Effector memory CD4-positive, alpha-beta T cell (primary cell): ENCODE measurements at places on chromosomes 1 and 21.

GRCh38 chr1:29196863-29197589 is 15.3 kb upstream of the SRSF4 start:
- no peak for DNase-seq

- DNase-seq, result no peak
These were observed 9.1 kb upstream of the AADACL4 start for GRCh38 chr1:12634696-12635202.

- no peak for DNase-seq
These were observed 421.2 kb upstream of the DAB1 start for GRCh38 chr1:57845041-57845440.

DNA sequence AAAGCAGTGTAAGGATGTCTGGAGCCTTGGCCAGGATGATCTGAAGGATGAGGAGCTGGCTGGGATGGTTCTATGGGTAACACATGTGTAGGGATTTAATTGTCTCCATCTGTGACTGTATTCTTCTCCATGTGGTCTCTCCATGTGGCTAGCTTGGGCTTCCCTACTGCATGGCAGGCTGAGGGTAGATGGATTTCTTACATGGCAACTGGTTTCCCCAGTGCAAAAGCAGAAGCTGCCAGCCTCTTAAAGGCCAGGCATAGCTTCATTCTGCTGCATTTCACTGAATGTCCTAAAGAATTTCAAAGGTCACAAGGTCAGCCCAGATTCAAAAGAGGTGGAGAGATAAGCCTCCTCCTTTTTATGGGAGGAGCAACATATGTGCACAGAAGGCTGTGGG is 61.7 kb downstream of the XCL2 start:
- DNase-seq, result no peak

DNA sequence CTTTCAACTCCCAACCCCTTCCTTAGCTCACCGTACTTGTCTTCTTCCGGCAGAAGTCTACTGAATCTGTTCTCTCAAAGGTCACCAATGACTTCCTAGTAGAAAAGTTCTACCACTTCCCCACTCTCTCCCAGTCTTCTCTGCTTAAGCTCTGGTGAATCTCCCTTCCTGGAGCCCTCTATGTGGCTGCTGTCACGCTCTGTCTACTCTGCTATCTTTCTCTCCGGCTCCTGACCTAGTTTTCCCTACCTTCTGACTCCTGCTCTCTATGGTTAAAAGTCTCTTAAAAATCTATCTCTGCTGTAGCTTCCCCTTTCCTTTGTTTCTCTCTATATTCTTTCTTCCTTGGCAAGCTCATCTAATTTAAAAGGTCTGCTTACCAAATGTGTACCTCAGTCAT is 350.1 kb upstream of the GREM2 start:
- no peak for DNase-seq

DNA sequence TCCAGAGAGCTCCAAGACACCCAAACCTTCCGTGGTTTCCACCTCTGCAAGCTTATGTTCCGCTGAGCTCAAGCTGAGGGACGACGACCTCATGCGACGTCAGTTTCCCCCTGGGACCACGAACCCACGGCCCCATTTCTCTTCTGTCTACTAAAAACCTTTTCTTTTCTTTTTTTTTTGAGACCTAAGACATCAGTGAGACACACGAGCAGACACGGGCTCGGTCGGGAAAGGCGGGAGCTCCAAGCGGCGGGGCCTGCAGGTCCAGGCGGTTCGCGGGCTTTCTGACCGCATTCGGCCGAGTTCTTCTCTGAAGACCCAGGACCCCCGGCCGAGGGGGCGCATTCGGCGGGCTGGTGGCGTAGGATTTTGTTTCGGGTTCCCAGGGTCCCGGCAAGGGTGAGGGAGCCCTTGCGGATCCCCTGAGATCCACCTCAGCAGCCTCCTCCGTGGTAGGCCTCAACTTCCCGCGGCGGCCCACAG is 402 bp downstream of the C21orf58 start:
- no peak for DNase-seq

- no peak for DNase-seq
These were observed 62.7 kb downstream of the ZNF684 start for GRCh38 chr1:40594187-40594531.

DNA sequence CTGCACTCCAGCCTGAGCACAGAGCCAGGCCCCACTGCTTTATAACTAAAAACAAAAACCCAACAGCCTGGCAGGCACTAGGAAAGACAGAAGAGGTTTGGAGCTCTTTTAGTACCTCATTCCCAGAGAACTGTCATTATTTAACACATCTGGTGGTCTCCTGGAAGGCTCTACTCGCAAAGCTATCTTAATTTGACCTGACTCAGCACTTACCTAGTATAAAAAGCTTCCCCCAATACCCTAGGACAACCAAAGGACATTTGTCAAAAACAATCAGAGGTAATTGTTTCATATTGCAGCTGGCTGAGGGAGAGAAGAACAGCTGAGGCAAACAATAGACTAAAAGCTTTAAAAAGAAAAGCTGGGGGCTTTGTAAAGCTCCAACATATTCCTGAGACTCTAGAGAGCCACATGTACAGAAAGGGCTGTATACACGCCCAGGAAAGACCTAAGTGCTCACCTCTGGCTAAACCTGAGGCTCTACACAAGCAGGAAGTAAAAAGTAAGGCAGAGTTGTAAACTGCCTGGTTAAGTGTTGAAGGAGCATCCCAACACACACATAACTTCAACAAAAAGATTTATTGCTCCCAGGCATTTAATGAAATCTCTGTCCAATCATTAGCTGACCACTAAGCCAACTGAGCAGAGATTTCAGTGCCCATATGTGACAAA is 25.0 kb downstream of the ZNF644 start:
- no peak for DNase-seq

GRCh38 chr1:54791880-54792522 is 9.1 kb downstream of the TTC22 start:
- DNase-seq, result no peak

GRCh38 chr1:78284354-78284753 is 206.4 kb upstream of the PTGFR start:
- DNase-seq, result no peak

GRCh38 chr1:238242181-238242580 is 351.5 kb upstream of the ZP4 start:
- DNase-seq, result no peak

DNA sequence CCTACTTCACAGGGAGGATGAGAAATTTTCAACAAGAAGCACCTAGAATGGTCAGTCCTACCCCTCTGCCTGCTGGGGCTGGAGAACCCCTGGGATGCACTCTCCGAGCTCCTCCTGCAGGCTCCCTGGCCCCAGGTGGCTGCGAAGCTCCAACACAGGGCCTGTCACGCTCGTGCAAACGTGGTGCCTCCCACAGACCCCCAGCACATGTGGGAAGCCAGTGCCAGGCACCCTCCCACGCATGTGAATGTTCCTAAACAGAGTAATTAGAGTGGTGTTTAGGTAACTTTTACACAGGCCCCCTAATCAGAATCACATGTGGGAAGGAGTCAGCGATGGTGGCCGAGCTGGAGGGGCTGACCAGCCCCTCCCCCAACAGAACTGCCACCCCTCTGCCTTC is 28.4 kb downstream of the GLIS1 start:
- DNase-seq, result no peak

DNA sequence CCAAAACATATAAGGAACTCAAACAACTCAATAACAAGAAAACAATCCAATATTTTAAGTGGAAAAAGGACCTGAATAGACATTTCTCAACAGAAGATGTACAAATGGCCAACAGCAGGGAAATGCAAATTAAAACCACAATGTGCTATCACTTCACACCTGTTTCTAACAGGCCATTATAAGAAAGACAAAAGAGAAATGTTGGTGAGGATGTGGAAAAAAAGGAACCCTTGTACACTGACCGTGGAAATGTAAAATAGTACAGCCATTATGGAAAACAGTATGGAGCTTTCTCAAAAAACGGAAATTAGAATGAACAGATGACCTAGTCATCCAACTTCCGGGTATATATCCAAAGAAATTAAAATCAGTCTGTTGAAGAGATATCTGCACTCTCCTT is 37.8 kb upstream of the CD2 start:
- no peak for DNase-seq

DNA sequence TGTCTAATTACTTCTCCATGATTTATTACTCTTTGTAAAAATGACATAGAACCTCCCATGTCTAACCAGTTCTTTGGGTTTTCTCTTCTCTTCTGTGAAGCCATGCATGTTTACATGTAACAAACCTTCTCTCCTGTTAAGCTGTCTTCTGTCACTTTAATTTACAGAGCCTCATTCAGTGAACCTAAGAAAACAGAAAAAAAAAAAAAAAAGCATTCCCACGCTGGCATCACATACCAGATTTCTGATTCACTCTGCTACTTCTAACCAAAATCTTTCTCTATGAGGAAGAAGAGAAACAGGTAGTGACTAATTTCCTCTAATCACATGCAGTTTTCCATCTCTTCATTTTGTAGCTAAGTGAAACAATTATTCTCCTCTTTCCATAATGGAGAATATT is 141.4 kb upstream of the CXADR start:
- DNase-seq, result no peak

DNA sequence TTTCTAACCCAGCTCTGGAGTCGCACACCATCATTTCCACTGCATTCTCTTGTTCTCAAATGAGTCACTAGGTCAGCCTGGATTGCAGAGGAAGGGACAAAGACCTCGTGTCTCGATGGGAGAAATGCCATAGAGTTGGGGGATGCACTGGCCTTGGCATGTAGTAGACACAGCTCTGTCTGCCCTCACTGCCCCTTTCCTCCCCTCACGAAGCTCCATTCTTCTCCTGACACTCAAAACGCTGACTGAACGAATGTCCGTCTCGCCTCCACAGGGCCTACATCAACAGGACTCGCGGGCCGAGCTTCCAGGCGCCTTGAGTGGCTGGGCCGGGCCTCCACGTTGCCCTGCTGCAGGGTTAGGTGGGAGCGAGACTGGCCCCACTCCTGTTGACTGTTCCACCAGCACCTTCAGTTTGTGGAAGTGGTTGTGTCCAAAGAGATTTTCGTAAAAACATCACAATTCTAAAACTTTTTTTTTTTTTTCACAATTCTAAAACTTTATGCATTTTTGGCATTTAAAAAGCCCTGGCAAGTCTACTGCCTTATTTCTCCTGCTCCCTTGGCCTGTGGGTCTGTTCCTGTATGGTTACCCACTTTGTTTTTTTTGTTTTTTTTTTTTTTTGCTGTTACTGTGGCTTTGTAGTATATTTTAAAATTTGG is 18.8 kb downstream of the PKNOX1 start:
- no peak for DNase-seq

- DNase-seq, result no peak
These were observed 209.7 kb downstream of the RHOU start for GRCh38 chr1:228944935-228945371.

- no peak for DNase-seq
These were observed 63.8 kb upstream of the ARHGAP29 start for GRCh38 chr1:94301186-94301585.
